ENCODE measurements at places on chromosomes 7 and 10.

DNA sequence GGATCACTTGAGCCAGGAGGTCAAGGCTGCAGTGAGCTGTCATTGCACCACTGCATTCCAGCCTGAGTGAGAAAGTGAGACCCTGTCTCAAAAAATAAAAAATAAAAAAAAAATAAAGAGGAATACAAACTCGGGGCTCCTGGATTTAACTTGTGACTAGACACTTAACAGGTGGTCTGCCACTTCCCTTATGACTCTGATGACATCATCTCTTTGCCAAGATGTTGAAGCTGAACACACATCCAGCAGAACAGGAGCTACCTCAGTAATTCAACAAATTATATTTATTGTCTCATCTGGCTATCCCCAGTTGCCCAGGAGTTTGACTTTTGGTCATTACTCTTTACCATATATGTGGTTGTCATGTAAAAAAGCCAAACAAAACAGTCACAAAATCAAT lies 35.3 kb downstream of the NEUROD6 start:
- DNase-seq: no peak

DNA sequence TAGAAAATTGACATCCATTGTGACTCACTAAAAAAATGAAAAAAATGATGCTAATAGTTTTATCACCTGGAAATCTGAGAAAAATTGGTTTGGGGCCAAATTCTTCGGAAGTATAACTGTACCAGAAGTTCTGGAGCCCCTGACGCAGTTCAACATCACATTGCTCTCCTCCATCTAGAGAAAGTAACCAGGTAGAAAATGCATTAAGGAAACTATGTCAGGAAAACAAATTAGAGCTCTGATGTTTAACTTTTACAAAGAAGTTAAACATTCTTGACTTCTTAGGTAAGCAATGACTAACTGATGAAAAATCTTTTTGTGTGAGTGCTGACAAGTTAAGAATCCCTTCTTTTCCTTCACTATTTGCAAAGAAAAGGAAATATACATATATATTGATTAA lies 61.1 kb upstream of the TMEM196 start:
- no peak for DNase-seq

DNA sequence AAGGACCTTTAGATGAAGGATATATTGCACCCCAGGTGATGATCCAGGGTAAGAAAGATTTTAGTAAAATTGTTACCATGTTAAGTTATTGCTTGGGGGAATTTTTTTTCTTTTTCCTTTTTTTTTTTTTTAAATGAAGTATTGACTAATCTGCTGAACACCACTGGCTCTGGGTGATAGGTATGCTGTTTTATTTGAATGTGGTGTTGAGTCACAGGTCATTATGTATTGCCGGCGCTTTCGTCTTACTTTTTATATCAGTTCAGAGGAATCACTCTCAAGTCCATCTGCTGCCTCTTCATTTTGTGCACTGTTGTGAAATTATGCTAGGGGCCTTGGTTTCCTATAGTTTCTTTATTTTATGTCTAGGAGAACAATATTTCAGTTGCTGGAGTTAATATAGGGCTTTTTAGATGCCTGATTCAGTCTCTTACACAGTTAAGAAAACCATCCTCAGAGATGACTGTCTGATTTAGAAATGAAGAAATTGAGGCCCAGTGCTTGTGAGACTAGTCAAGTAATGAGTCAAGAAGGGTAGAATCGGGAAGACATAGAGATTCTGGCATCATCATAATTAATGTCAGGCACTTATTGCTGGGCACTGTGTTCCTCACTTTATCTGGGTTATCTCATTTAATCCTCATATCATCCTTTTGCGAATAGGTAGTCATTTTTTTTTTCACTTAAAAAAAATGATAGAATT lies 38.7 kb downstream of the NRF1 start:
- no peak for DNase-seq

DNA sequence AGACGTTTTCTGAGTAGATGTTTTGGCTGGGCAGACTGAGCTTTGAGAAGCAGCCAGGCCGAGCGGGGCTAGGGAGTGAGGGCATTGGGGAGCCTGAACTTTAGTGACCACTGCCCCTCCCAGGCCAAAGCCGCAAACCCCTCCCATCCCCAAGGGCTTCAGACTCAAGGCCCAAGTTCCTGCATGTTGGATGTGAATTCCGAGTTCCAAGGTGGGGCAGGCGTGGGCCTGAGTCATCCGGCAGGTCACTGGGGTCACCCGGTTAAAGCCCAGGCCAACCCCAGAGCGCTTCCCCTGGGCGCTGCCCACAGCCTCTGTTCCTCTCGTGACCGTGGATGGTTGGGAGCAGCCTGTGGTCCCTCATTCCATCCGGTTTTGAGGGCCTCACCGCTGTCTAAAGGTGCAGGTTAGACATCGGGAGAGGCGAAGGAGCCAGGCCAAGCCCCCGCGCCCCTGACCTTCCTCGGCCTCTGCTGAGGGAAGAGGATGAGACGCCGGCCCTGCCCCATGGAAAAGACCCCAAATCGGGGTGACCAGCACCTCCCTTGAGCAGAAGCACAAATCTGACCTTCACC lies 6.9 kb upstream of the PDGFA start:
- DNase-seq: no peak

DNA sequence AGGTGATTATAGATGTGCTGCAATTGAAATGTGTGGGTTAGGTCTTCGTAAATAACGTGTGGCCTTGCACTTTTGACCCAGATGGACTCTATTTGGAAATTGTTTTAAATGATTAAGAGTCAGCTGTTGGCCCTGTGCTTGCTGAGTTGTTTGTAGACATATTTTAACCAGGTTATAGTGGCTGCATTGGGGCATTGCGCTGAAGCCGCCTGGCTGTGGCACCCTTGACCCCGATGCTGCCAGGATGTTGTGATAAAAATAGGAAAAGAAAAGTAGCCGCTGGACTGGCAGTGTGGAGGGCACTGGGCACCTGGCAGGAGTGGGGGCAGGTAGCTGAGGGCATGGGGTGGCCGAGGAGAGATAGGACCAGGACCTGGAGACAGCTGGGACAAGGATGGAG lies 13.4 kb downstream of the LRRC27 start:
- DNase-seq: no peak

DNA sequence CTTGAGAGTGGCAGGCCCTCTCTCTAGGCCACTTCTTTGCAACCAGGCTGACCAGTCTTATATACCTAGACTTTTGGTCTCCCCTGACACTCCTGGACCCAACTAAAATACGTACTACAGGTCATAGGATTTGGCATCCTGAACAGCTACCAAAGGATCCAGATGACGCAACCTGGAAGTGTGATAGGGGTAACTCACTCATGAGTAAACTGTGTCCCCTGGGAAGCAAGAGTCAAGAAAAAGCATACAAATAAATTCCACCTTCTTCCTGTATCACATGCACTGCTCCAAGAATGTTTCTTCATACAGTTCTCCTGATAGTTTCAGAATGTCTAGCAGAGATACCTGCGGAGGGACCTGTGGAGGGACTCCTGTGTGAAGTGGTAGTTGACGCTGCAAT lies 172.3 kb downstream of the MDFIC start:
- no peak for DNase-seq

GRCh38 chr7:6106140-6106904 lies 75.1 kb downstream of the ANKRD61 start:
- peak; percentile 12 for DNase-seq

GRCh38 chr7:80884511-80885195 lies 34.2 kb downstream of the SEMA3C start:
- DNase-seq: no peak

GRCh38 chr7:103851357-103851756 lies 138.1 kb downstream of the RELN start:
- DNase-seq: no peak

DNA sequence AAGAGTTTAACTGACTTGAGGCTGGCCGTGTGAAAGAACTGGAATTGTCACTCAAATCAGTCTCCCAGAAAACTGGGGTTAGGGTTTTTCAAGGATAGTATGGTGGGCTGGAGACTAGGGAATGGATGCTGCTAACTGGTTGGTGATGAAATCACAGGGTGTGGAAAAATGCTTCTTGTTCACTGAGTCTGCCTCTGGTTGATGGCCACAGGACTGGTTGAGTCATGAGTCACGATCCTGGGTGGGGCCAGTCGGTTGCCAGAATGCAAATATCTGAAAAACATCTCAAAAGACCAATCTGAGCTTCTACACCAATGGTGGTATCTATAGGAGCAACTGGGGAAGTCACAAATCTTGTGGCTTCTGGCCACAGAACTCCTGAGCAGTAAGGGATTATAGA lies 16.3 kb upstream of the BAMBI start:
- no peak for DNase-seq
